ENCODE measurements at places on chromosomes 2 and 18.

- no peak for DNase-seq
These were observed 4.3 kb upstream of the SPATA3 start for GRCh38 chr2:230991598-230991997.

DNA sequence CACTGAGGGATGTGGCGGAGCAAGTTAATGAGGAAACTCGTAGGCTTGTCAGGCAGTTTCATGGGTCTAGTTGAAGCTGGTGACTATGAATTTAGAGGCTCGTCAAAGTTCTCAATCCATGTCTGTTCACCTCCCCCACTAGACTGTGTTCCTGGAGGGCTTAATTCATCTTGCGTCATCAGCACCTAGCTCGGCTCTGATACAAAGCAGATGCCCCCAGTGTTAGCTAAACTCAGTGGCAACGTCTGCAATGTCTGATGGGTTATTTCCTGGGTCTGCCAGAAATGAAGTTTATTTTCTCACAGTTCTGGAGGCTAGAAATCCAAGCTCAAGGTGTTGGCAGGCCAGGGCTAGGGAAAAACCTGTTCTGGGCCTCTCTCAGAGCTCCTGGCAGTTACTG is 140.6 kb downstream of the PID1 start:
- DNase-seq = no peak

DNA sequence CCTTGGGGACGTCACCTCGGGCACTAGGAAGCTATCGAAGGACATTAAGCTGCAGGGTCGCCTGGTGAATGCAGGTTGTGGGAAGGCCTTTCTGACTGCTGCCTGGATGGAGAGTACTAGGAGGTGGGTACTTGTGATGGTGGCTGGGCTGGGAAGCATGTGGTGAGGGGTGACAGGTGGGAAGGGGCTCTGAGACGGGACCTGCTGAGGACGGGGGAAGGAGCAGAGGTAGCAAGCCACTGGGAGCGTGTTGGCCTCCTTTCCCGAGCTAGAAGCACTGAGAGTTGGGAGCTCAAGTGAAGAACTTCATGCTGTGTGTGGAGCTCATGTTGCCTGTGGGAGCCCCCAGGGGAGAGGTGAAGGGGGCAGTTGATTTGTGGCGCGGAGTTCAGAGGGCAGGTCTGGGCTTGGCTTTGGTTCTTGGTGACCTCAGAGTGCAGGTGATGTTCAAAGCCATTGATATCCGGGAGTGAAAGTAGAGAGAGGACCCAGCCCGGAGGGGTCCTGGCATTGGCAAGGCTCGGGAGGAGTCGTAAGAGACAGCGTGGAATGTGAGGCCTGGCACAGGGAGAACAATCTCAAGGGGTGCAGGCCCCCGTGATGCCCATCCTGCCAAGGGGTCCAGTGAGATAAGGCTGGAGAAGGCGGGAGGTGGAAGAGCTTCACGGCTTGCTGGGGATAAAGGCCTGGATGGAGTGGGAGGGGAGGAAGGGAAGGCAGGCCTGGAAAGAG is 13.2 kb downstream of the MROH2A start:
- no peak for DNase-seq

GRCh38 chr18:3425446-3425845 is 24.5 kb upstream of the TGIF1 start:
- no peak for DNase-seq

- no peak for DNase-seq
These were observed 54.9 kb upstream of the OTOS start for GRCh38 chr2:240195316-240195861.

DNA sequence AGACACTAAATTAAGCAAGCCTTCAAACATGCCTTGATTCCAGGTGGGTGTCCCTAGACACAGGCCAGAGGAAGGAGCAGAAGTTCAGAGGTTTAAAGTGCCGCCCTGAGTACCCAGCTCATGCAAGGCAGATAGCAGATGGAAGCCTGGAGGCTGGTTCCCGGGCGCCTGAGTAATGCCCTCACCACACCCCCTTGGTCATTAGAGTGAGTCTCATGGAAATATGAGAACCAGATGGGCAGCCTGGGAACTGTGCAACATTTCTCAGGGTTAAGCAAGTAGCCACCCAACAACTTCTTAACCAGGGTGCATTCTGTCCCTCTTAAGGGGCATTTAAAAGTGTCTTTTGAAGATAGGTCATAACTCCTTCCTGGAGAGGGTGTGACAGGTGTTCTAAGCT is 44.1 kb downstream of the TGFA start:
- DNase-seq = no peak

- DNase-seq = no peak
These were observed 38.4 kb upstream of the MYO1B start for GRCh38 chr2:191206613-191207471.

GRCh38 chr2:239920693-239921365 is 104.3 kb downstream of the NDUFA10 start:
- no peak for DNase-seq

Data from NCI-H1694 treated with DMSO at 0.1 percent for 48 hours (cell line).